ENCODE measurements at places on chromosomes 7 and 10.

DNA sequence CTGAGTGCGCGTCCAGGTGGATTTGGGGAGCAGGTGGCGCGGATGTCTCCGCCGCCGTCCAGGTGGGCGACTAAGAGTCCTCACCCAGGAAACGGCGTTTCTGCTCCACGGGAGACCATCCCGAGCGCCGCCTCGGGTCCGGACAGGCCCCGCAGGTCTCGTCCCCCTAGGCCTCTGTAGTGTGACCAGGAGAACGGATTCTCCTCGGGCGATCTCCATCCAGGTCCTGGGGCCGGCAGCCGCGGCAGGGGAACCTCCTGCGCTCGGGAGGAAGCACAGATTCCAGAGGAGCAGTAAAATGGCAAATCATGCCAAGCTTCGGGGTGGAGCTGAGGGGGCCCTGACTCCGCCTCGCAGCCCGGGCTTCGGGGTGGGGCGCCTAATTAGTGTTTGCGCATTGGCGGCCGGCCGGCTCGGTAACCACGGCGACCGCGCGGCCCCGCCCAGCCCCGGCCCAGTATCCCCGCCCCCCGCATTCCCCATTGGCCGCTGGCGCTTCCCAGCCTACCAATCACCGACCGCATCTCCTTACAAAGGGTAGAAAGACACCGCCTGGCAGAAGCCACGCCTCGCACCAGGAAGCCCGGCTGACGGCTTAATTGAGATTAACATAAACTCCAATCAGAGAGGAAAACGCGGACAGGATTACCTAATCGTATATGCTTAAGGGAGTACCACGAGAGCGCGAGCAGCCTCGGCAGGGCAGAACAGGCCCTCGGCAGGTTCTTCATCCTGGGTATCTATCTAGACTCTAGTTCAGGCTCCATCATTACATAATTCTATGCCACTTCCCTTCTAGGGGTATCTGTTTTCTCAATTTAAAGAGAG, 168.6 kb downstream of the ARHGAP12 start:
- DNase-seq = peak; percentile 99

DNA sequence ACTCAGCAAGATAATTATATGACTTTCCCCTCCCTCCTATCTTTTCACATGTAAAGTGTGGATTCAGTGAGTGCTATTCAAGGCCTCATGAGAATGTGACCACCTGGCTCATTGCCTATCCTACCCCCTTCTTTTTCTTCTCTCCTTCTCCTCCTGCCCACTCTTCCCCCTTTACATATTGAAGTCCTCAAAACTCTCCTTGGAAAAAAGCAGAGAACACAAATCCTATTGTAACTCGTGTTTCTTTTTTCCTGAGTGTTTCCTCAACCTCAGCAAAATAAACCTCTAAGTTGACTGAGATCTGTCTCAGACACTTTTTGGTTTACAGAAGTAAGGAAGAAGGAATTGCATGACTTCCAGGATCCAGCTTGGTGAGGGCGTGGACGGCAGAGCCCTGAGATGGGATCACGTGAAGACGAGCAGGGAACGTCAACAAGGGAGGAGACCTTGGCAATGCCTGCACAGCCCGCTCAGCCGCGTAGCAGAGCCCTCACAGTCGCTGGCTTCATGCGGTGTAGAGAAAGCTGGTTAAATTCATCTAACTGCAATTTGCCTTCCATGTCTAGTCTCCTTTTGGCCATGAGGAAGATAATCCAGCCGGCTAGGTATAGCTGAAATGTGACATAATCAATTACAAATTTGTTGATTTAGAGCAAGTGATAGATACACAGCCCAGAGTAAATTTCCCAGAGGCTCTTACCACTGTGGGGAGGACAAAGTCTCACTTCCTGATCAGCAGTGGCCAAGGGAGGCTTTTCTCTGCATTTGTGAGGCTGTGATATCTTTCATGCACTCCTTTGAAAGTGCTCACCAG, 75.7 kb downstream of the LYZL2 start:
- no peak for DNase-seq

GRCh38 chr10:68359189-68359588, 26.5 kb upstream of the PBLD start:
- DNase-seq = no peak

- DNase-seq = no peak
Measured at GRCh38 chr10:43403911-43404703, 4.9 kb downstream of the HNRNPF start.

DNA sequence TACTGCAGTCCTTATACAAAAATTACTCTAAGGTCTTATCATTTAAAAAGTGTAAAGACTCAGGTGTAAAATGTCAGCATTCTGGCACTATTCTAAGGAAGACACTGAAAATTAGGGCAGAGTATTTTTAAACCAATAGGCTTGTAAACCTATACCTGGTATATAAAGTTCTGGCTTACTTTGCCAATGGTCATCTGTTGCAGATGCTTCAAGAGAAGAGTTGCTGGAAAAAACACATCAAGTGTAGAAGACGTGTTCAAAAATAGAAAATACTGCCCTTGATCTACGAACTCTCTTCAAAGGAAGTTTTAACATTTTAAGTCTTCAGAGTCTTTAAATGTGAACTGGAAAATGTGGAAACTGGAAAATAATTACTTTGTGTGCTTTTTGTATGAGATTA, 23.9 kb downstream of the NT5C3A start:
- DNase-seq = no peak

- DNase-seq = no peak
Measured at GRCh38 chr10:49429458-49429857, 33.6 kb upstream of the DRGX start.

DNA sequence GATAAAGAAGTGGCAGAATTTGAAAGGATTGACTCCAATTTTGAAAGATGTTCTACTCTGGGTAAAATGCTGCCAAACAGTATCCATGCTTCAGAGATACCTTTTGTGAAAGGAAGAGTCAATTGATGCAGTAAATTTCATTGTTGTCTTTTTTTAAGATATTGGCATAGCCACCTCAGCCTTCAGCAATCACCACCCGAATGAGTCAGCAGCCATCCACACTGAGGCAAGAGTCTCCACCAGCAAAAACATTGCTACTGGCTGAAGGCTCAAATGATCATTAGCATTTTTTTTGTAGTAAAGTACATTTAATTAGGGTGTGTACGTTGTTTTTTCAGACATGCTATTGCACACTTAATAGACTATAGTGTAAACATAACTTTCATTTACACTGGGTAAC, 31.7 kb upstream of the CYP26C1 start:
- DNase-seq = no peak

- DNase-seq = no peak
Measured at GRCh38 chr7:157652954-157653826, 316.4 kb downstream of the DNAJB6 start.

DNA sequence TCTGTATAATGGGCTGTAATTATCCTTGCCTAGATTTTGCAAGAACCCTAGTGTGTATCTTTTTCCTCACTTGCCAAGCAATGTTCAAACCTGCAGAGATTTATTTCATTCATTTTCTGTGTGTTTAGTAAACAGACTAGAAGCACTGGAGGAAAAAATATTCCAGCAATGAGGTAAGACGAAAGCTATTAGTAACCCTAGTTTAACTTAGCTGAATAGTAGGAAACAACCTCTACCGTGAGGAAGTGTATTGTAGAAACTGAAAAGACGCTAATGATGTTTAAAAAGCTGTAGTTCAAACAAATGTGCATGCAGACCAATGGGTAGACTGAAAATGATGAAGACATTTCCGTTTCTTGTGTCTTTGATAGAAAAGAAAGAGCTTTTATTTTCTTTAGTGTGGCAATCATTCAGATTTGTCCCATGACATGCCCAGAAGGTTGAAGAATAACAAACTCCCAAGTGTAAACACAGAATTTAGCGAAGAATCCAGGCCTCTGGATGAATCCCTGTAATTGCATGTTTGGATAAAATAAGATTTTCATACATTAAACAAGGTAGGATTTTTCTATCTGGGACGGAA, 20.7 kb downstream of the CAV1 start:
- DNase-seq = no peak

- DNase-seq = no peak
Measured at GRCh38 chr10:127458829-127459228, 90.3 kb upstream of the NPS start.

DNA sequence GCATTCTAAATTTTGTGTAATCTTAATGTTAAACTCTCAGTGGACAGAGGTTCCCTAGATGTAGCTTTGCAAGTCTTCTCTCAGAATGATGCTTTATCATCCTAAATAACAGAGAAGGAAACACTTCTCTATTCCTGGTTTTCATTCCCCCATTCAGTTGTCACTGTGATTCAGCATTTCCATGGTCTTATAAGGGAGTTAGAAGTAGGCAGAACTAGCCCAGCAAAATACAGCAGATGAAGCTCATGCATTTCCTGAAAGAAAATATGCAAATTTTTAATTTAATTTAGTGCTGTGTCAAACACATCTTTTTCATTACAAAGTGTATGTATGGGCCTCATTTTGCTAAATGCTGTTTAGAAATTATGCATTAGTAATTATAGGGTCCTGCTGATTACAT, 70.1 kb downstream of the ITPRID1 start:
- no peak for DNase-seq

GRCh38 chr7:137633133-137633532, 213.6 kb downstream of the DGKI start:
- DNase-seq = no peak

DNA sequence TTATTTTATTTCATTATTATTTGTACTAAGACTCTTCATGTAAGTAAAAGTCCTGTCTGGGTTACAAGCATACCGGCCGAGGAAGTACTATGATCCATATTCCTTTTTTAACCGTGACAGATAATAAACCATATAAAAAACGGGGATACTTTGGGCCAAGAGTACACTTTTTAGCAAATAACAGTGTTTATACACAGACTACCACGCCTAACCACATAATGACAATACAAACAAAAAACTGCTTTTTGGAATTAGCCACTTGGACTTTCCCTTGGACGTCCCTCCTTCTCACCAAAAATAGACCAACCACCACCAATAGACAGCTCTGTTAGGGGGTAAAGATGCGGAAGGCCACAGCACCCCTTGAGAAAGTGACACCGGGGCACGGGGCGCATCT, 800 bp downstream of the MINDY3 start:
- no peak for DNase-seq

GRCh38 chr10:45180946-45181875, 134.2 kb downstream of the OR13A1 start:
- DNase-seq = no peak

- DNase-seq = no peak
Measured at GRCh38 chr10:90306187-90306586, 551.7 kb downstream of the HTR7 start.

- no peak for DNase-seq
Measured at GRCh38 chr7:91812388-91812787, 68.1 kb downstream of the MTERF1 start.

- peak; percentile 50 for DNase-seq
Measured at GRCh38 chr10:124647421-124648130, 96.6 kb downstream of the FAM53B start.

DNA sequence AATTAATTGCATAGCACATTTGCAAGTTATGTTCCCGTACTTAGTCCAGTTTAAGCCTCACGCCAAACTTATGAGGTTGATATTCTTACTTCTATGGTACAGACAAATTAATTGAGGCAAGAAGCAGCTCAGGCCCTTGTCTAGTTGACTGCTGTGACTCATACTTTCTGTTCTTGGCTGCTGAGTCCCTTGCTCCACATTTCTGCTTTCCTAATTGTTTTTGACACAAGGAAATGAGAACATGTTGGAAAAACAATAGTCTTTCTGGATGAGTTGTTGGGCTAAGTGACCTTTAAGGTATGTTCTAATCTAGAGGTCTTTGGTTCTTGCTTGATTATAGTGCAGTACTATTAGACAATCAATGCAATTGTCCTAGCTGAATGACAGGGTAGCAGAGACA, 331.8 kb downstream of the NRG3 start:
- no peak for DNase-seq

DNA sequence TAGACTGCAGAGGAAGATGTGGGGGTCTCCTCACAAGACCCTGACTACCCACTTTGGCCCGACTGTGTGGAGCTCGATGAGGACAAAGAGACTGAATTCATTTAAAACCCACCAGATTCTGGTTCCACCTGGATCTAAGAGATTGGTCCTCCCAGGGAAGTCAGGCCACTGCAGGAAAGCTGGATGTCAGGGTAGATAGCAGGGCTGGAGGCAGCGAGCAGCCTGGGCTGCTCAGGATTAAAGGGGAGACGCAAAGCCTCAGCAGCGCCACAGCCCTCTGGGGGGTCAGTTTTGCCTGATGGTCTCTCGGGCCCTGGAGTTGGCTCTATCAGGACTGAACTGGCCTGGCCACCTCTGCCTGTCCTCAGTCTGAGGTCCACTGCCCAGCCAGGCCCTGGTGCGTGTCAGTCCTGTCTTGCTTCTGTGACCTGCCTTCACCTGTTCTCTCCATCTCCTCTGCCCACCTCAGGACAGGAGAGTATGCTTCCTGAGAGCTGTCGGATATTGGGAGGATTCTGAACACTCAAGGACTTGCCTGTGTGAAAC, 12.2 kb upstream of the KLRG2 start:
- DNase-seq = no peak

DNA sequence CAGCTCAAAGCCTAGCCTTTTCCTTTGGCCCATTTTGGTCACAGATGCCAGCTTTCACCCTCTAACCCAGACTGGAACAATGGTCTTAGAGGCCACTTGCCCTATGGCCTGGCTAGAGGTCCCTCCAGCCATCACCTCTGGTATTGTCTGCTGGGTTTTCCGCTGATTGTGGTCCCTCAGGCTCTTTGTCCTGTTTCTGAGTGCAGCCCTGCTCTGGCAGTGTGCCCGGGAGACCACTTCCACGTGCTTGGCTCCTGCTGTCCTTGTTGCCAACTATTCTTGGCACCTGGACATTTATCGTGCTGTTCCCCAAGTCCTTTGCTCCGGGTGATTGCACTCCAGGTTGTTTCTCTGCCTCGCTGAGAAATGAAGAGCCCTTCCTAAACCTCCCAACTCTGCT, 53.3 kb upstream of the FAM180A start:
- no peak for DNase-seq

DNA sequence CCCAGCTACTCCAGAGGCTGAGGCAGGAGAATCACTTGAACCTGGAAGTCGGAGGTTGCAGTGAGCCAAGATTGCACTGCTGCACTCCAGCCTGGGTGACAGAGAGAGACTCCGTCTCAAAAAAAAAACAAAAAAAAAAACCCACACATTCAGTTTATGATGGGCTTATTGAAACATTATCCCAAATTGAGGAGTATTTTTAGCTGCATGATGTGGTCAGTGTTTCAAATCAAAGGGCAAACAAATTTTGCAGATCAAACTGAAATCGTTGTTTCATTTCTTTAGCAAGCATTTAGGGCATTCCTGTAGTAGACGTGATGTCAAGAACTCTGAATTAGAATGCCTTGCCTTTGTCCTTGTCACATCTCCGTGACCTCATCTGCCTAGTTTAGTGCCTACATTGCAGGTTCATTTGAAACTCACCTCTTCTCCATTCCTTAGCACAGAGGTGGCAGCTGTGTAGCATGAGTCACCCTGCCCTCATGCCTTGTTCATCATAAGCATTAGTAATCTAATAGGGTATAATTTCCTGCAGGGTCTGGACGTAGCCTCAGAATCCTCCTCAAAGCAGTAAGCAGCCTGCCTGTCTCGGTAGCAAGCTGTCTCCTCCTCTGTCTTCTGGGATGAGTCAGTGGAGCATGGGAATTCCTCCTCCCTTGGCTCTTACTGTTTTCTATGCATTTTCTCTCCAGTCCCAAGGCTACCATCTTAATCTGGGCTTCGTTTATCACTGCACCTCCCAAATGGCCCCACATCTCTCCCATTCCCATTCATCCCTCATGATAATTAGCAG, 73.8 kb downstream of the CUL1 start:
- DNase-seq = no peak

All from esophagus squamous epithelium (tissue), 5 donors.